NCI-H146 (cell line): ENCODE measurements at places on chromosomes 16 and 17.

DNA sequence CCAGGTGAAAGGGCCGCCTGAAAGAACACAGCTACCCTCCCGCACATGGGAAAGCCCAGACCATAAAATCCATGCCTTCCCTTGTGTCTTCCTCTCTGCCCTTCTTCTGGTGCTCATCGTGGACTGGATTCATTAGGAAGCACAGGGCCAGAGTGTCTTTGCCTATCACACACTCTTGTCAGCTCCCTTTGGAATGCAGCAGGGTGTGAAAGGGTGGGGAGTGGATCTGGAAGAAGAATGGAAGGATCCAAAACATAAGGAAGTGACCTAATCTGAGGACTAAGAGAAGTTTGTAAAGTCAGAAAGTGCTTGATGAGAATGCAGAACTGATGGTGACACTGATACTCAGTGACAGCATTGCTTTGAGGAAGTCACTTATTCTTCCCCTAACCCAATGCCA is 1147.3 kb upstream of the GOT2 start:
- no peak for DNase-seq

DNA sequence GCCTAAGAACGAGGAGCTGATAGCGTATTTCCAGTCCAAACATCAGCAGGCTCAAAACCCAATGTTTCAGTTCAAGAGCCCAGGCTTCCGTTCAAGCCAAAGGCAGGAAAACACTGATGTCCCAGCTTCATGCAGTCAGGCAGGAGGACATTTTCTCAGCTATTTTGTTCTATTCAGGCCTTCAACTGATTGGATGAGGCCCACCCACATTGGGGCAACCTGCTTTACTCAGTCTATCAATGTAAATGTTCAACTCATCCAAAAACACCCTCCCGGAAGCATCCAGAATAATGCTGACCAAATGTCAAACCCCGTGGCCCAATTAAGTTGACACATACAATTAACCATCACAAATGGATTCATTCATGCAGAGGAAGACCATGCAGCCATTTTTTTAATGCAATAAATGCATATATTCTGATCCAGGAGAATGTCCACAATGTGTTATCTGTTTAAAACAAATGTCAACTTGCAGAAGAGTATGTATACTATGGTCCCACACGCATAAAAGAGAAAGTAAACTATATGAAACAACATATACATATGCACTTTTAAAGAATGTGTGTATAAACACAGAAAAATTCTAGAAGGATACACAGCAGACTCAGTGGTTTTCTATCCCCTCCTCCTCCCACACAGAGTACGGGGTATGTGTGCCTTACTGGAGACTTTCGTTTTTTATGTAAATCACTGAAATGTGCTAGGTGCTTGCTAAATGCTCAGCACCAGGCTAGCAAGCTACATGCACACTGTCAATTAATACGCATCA is 28.8 kb upstream of the DYNLRB2 start:
- no peak for DNase-seq

GRCh38 chr17:40535924-40536294 is 29.4 kb downstream of the CCR7 start:
- DNase-seq: no peak

DNA sequence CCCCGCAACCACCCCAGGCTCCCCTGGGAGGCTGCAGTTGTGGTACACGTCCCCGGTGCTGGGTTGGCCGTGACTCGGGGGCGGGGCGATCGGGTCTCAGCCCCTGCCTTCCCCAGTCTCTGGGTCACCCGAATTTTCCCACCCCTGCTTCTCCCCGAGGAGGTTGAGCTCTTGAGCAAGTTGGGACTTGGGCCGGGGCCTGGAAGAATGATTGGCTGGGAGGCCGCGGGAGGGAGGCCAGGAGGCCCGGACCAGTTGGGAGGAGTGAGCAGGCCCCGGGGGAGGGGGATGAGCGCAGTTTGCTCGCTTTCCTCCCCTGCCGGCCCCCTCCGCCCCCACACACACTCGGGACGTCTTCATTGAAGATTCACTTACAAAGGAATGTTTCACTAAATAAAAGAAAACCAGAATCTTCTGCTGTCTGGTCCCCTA is 4.5 kb upstream of the HEXIM1 start:
- no peak for DNase-seq

- DNase-seq: no peak
These were observed 140.9 kb upstream of the PMFBP1 start for GRCh38 chr16:72312828-72313227.

DNA sequence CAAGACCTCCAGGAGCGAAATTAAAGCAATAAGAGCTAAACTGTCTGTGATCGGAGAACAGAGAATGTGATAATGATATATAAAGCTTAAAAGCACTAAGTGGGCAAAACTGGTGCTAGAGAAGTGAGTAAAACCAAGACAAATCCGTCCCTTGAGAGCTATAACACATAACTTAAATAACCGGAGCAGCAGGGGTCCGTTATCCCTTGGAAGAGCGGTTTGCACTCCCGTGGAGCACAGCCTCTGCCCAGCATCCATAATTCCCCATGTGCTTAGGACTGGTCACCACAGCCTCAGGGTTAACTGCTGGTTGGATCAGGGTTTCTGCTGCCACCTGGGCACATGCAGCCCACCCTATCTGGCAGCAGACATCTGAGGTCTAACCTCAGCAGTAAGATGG is 489.0 kb downstream of the NPIPA7 start:
- DNase-seq: no peak

- DNase-seq: no peak
These were observed 26.1 kb downstream of the IKZF3 start for GRCh38 chr17:39838057-39838456.

DNA sequence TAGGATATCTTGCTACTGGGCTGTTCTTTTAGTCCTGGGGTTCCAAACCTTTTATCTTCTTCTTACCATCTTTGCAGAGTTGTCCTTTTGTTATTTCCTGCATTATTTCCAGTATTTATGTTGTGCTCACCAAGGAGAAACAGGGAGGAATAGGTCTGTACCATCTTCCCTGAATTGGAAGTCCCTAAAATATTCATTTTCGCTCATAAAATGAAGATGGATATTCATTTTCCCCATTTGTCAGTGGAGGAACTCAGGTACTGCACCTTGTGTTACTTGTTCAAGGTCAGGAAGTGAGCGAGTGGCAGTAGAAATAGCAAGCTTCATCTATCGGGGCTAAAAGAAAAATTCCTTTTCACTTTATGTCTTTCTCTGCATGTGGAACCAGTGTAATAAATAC is 989.7 kb downstream of the CDH11 start:
- no peak for DNase-seq

DNA sequence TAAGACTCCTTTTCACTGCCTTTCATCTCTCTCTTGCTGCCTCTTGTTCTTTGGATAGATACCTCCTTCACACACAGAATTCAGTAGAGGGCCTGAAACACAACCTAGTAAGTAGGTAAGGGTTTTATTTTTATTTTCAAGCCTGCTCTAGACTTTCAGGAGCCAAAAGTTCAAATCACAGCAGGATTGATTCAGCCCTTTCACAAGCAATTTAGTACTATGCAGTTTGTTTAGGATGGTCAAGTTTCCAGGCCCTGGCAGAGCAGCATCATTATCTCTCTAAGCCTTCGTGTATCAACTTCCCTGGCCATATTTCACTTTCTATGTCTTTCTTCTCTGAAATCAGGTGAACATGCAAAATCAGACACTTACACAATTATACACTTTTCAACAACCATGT is 148.8 kb upstream of the CORO6 start:
- DNase-seq: peak; percentile 4

GRCh38 chr17:52283872-52284271 is 125.4 kb upstream of the CA10 start:
- no peak for DNase-seq

DNA sequence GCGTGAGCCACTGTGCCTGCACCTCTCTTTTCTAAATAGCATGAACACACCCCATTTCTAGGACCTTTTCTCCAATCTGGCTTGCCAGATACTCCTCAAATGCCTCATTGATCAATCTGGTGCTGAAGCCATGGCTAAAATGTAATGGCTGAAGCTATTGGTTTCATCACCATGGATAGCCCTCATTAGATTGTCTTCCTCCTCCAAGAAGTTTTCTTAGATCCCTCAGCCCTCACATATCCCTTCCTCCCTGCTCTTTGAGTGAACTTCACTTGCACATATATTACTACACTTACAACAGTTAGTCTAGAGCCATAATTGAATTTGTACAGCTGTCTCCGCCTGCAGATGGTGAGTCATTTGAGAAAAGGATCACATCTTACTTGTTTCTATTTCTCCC is 77.9 kb upstream of the TOX3 start:
- DNase-seq: no peak

DNA sequence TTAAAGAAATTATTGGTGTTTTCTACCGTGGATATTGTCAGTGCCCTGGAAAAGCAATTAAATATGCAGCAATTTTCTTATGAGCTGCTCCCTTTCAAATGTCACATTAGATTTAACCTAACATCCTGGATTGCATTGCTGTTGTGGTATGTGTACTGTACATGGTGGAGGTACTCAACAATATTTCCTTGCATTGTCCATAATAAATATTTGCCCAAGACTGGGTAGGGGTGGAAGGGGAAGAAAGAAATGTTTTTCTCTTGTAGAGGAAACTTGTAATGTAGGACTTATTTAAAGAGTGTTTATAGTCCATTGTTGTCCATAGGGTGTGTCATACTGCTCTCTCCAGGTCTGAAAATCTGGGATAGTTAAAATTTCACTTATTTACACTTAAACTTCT is 346.2 kb upstream of the TBX2 start:
- DNase-seq: no peak

GRCh38 chr17:17236295-17237025 is 508 bp downstream of the FLCN start:
- DNase-seq: peak; percentile 36

GRCh38 chr17:77692571-77693161 is 265.8 kb upstream of the TNRC6C start:
- DNase-seq: no peak

DNA sequence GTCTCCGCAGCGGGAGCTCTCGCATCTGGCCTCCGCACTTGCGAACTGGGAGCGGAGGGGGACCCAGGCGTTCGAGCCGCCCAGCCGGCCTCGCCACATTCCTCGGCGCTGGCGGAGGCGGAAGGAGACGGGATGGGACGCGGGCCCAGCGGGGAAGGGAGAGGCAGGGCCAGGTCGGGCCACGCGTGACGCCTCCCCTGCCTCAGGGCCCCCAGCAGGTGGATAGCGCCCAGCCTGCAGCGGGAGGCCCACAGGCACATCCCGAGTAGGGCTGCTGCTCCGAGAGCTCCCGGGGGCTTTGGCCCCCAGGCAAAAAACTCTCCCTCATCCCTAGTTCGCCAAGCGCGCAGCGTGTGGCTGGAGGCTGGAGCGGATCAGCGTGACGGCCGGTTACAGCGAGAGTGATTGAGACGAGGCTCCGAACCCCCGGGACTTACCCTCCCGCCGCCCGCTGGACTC is 800 bp downstream of the PLEKHH3 start:
- DNase-seq: peak; percentile 57

DNA sequence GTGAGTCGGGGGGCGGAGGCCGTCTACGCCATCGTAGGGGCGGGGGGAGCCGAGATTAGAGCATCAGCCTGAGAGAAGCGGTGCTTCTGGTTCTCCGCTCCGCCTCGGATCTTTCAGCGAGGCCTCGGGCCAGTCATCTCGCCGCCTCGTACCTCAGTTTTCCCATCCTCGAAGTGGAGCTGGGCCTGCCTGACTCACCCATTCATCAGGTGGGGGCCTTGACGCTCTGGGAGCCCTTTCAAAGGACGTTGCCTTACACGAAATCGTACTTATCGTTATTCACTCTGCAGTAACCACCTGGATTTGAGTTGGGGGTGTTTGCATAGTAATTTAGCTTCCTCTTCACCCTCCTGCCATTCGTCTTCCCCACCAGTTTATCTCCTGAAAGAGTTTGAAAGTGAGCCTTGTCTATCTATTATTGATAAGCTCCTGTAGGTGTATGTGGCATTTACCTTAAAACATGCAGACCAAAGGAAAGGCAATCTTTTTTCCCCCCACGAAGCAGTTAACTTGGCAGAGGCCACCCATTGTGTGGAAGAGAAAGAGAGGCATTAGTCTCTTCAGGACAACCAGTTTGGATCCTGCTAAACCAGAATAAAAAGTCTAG is 674 bp downstream of the TAF15 start:
- peak; percentile 10 for DNase-seq

- DNase-seq: no peak
These were observed 898 bp downstream of the SNAI3 start for GRCh38 chr16:88685156-88686061.

GRCh38 chr17:48500435-48501426 is 30.1 kb downstream of the HOXB1 start:
- DNase-seq: peak; percentile 18

GRCh38 chr17:28925912-28926365 is 23.1 kb upstream of the DHRS13 start:
- no peak for DNase-seq

DNA sequence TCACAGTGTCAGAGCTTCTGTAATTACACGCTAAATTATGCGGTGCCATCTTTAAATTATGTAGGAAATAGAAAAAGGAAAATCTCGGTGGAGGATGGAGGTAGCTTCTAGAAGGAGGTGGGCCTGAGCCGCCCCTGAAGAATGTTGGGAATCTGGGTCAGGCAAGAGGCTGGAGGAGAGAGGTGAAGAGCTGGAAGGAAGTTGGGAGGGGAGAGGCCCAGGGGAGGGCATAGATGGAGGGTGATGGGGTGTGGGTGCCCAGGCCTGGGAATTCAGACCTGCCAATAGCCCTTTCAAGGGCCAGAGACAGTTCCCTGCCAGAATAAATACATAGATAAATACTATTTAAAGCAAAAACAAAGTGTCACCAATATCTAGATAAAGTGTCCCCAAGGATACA is 415.0 kb upstream of the HSBP1 start:
- DNase-seq: no peak

- DNase-seq: no peak
These were observed 53.2 kb upstream of the ZNF750 start for GRCh38 chr17:82892899-82893565.

DNA sequence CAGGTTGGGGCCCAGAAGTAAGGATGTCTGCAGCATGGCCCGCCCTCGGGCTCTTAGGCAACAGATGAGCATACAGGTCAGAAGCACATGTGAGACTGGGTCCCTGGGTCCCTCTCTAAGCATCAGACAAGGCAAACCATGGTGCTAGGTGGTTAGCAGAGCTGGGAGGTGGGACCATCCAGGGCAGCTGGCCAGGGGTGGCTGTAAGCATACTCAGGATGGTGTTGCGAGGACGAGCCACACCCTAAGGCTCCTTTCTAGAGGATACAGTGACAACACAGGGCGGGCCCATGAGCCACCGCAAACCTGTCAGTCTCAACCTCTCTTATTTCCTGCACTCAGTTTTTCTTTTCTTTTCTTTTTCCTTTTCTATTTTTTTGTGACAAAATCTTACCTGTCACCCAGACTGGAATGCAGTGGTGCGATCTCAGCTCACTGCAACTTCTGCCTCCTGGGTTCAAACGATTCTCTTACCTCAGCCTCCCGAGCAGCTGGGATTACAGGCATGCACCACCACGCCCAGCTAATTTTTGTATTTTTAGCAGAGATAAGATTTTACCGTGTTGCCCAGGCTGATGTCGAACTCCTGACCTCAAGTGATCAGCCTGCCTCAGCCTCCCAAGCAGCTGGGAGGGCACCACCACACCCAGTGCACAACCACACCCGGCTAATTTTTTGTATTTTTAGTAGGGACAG is 3.6 kb downstream of the FA2H start:
- DNase-seq: no peak
